ENCODE measurements at places on chromosomes 4 and X.

GRCh38 chrX:3713225-3713936 is at the start of gene PRKX:
TSS of gene PRKX (minus strand) at chrX:3713649. CDS start at chrX:3713253, 396 bp downstream.
- DNase-seq: peak; percentile 79

- DNase-seq: no peak
Observed at GRCh38 chrX:45198706-45199105, 2.0 kb downstream of the DIPK2B start.

- no peak for DNase-seq
Observed at GRCh38 chr4:57206172-57206571, 96.0 kb upstream of the IGFBP7 start.

GRCh38 chr4:78581618-78582017 is 30.0 kb downstream of the ANXA3 start:
- no peak for DNase-seq

DNA sequence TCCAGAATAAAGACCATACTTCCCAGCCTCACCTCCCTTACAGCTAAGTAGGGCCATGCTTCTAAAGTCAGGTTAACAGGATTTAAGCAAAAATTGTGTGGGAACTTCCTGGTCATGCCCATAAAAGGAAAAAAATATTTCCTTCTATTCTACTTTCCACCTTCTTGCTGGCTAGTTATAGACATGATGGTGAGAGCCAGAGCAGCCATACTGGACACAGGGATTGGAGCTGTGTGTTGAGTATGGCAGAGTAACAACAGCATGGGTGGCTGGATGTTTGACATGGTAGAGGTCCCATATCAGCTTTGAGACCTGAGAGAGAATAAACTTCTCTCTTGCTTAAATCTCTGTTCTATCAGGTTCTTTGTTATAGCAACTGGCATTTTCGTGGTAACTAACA is 15.1 kb upstream of the CBR4 start:
- no peak for DNase-seq

- DNase-seq: no peak
Observed at GRCh38 chr4:76943129-76943620, 6.4 kb upstream of the SEPTIN11 start.

DNA sequence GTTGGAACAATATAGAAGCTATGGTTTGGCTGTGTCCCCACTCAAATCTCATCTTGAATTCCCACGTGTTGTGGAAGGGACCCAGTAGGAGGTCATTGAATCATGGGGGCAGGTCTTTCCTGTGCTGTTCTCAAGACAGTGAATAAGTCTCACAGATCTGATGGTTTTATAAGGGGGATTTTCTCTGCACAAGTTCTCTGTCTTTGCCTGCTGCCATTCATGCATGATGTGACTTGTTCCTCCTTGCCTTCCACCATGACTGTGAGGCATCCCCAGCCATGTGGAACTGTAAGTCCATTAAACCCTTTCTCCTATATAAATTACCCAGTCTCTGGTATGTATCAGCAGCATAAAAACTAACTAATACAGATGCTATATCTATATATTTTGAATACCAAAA is 135.2 kb upstream of the EDNRA start:
- DNase-seq: no peak

GRCh38 chr4:15331930-15332329 is 95.9 kb upstream of the C1QTNF7 start:
- DNase-seq: no peak

DNA sequence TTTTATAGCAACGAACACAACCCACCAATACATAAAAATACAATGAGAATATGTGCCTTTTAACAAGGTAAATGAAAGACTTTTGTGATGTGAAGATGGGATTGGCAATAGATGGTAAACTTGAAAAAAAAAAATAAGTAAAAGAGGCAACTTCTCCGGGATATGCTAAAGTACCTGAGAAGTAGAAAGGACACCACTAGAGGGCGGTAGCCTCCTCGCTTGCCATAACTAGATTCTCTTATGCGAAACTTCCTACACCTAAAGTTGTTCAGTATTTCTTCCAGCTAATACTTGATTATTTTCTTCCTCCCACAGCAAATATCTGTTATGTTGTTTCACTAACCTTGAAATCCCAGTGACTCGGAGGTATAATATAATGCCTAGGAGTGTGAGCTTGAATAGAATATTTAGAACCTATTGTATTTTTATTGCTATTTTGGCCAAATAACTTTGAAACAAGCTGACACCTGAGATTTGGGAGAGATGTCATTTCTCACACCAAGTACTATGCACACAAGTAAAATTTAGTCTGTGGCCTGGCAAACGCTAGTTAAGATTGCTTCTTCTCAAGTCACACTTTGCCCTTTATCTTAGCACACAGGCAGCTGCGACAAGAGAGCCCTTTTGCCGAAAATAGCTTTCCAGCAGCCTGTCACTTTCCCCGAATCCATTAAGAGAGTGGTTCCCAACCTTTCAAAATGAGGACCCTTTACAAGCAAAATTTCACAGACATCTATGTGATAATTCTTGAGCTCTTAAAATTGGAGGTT is 44.9 kb upstream of the PDLIM5 start:
- peak; percentile 4 for DNase-seq

DNA sequence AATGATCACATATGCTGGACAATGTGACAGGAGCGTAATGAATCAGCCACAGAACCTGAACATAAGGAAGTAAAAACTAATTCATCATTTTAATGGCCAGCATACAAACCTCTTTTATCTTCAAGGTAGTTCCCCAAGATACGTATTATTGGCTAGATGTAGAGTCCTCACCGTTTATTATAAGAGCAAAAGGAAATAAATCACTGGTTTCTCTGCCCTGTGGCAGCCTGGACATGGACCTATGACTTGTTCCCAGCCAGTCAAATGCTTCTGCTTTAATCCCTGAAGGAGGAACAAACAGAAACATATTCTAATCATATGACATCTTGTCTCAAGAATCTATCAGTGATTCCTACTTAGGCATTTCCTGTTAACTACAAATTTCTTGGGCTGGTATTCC is 86.8 kb upstream of the FAM241A start:
- DNase-seq: no peak

GRCh38 chrX:118199997-118200396 is 83.4 kb upstream of the KLHL13 start:
- DNase-seq: no peak

DNA sequence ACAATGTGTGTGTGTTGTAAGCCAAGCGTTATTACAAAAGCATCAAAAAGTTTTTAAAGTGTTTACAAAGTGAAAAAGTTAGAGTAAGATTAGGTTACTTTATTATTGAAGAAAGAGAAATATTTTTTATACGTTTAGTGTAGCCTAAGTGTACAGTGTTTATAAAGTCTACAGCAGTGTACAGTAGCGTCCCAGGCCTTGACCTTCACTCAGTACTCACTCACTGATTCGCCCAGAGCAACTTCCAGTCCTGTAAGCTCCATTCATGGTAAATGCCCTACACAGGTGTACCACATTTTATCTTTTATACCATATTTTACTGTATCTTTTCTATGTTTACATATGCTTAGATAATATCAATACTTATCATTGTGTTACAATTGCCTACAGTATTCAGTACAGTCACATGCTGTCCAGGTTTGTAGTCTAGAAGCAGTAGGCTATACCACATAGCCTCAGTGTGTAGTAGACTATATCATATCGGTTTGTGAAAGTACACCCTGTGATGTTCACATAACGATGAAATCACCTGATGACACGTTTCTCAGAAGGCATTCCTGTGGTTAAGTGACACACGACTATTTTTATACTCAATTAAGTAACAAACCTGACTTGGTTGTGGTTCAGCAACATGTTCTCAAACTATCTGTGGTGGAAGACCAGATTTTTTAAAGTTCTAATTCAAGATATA is 152.0 kb upstream of the EDNRA start:
- no peak for DNase-seq

- no peak for DNase-seq
Observed at GRCh38 chrX:84218726-84219125, 30.7 kb upstream of the RPS6KA6 start.

DNA sequence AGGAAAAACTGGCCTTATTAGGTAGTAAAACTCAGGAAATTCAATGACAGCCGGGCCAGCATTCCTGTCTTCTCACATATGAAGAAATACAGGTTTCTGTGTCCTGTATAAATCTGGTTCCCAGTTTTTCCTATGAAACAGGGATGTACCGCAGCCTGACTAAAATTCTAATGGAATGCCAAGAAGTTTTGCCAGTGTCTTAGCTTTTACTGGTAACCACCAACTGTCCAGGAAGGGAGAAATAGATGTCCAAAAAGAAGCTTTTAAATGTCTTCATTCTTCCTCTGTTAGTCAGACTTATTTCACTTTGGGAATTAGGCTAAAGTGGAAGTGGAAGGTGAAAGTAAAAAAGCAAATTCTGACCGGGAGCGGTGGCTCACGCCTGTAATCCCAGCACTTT is 108.0 kb upstream of the TBL1X start:
- no peak for DNase-seq

- no peak for DNase-seq
Observed at GRCh38 chr4:54215379-54216077, 13.6 kb upstream of the PDGFRA start.

DNA sequence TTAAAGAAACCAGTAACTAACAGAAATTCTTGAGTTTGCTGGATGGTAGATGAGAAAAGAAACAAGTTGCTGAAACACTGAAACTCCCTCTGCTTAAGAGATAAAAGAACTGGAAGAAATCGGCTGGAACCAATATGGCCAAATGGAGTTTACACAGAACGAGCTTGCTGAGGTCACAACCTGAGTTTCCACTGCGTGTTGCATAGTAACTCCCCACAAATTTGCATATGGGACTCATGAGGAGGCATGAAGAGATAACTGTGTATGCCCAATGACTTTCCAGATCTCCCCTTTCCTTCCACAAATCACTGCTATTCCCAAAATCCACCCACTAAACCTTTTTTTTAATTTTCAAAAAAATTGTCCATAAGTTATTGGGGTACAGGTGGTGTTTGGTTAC is 10.2 kb upstream of the SMR3B start:
- no peak for DNase-seq

DNA sequence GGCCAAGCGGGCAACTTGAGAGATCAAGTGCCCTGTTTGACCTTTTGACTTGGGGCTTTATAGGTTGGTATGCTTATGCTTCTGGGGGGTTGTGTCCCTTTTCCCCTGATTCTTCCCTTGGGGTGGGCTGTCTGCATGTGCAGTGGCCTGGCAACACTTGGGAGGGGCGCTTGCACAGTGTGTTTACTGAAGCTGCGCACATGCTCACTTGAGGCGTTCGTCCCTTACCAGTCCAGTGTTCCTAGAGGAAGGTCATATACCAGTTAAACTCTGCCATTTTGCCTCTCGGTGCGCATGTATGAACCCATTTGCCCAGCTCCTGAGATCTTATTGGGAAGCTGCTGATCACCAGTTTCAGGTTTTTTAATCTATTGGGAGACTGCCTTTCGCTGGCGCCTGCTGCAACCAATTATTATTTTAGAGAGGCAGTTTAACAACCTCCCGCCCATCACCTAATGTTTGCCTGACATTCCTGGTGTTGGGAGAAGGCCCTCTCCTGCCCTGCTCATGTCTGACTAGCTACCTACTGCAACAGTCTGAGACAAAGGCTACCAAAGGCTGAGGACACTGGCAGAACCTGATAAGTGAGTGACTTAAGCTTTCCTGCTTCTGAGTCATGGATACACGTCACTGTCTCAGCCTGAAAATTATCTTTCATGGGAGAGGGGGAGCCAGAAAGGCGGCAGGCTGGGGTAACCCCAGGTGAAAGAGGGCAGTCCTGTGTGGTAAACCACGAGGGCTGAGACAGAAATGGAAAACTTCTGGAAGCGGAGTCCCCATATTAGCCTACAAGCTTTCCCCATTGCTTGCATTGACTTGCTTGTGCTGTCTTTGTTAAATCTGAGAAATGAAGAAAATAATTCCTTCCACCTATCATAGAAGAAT is 97.6 kb downstream of the CPE start:
- DNase-seq: no peak

DNA sequence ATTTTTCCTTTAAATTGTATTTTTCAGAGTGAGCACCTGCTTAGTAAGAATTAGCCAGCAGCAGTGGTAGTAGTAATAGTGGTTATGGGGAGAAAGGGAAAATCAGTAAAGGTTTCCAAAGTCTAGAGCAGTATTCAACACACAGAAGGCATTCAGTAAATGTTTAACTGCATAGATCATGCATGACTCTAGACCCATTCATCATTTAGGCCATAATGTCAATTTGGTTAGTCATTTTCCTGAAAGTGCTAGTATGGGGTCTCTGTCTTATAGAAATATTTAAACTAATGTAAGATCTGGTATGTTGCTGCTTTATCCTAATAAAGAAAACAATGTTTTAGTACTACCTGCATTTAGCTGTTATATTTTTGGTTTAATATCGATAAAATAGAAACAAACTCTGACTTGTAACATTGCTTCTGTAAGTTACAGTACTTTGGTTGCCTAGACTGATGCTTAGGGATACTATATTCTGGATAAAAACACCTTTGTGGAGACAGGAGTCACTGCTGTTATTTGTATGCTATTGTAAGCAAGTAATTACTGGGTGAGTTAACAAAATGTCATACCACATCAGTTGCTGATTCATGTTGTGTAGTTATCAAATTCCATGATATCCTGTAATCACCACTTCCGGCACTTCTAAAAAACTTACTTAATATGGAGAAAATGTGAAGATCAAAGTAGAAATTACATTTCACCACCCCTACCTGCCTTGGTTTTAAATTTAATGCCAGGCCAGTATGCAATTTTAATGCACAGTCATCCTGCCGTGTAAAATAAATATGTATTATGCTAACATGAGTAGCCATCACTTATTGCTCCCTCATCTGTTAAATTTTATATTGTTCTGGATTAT is 115.8 kb upstream of the BMPR1B start:
- DNase-seq: no peak

- DNase-seq: no peak
Observed at GRCh38 chrX:65697211-65697641, 29.8 kb downstream of the MSN start.

DNA sequence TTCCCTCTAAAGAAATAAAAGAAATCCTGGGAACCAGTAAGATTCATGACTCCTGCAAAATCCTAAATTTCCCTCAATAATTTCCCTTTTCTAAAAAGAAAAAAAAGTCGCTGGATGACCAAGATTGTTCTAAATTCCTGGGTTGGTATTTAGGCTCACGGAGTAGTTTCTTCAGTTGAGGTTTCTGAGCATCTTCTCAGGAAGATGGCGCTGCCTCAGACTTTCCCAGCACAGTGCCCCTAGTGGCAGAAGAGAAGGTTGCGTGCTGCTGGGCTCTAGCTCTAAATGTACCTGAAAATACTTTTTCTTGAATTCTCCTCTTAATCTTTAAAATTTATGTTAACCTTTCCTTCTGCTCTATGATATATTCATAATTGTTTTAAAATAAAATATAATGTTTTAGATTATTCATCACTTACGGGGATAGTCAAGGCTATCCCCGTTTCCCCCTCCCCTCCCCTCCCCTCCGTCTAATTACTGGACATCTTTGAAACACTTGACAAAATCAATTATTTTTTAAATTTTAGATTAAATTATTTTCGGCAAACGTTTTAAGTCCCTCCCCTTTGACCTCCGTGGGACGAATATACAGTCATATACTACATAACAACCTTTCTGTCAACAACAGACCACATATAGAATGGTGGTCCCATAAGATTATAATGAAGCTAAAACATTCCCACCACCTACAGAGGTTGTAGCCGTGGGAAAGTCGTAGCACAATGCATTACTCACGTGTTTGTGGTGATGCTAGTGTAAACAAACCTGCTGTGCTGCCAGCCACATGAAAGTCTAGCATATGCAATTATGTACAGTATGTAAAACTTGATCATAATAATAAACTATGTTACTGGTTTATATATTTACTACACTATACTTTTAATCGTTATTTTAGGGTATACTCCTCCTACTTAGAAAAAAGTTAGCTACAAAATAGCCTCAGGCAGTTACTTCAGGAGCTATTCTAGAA is 41.0 kb upstream of the GATB start:
- peak; percentile 6 for DNase-seq

Measured in stimulated activated CD8-positive, alpha-beta memory T cell treated with anti-CD3 and anti-CD28 coated beads, Interleukin-15, amount 100 ng/mL, for 4 hours (primary cell).